ENCODE measurements at places on chromosomes 4 and X. TPM values are rescaled to one million over a fixed set of nuclear protein-coding genes. Genes with fewer than 3 reads are reported as not detected.

DNA sequence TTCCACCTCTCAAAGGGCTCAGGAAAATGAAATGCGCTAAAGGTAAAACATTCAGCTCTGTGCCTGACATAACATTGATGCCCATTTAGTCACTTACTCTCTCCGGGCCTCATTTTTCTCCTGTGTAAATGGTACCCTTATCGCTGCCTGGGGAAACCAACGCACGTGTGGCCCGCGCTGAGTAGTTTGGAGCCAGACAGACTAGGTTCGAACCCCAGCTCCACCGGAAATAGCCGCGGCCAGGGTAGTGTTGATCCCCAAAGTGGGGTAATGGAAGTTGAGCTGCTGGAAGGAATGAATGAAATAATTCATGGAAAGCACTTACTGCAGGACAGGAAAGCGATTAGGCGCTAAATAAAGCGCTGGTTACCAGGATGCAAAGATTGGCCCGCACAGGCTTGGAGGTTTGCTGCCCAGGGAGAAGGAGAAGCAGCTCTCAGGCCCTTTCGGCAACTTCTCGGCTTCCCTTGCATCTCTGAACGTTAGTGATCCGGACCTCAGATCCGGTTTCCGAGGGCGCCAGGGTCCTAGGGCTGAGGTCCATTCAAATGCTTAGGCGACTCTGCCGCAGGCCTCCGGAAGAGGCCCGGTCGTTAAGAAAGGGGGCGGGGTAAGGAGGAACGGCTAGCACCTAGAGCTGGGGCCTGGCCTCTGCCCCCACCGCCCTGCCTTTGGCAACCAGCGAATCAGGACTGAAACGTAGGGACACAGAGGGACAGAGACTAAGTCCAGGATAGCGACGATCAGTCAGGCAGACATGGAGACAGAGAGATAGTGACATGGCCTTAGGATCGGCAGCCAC lies 13.3 kb downstream of the NKX3-2 start:
- DNase-seq = no peak

DNA sequence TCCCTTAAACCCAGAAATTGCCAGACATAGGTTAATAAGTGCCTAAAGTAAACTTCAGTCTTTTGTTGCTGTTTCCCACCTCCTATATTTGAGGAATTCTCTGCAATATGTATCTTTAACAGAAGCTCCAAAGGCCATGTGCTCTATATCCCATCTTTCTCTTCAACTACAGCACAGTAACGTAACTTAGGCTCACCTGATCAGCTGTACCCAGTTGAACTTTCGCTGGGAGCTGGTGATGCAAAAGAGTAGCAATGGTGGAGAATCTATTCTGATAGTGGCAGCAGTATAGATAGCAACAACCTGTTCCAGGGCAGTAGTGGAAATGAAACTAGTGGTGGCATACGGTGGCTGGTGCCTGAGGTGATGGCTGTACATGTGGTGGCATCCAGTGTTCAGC lies 33.2 kb upstream of the YTHDC1 start:
- no peak for DNase-seq

GRCh38 chr4:141580523-141580922 lies 55.9 kb upstream of the IL15 start:
- no peak for DNase-seq

DNA sequence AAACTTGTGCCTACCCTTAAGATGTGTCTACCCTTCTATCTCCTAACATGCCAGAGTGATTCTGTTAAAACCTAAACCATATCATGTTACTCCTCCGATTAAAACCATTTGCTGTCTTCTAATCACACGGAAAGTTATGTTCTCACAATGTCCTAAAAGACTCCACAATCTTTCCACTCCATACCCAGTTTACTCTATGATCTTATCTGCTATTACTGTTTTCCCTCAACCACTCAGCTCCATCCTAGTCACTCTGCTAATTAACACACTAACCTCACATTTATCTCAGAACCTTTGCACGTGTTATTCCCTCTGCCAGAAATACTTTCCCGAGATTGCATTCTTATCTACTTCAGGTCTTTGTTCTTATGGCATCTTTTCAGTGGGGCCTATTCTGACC lies 47.6 kb upstream of the UPRT start:
- DNase-seq = no peak

DNA sequence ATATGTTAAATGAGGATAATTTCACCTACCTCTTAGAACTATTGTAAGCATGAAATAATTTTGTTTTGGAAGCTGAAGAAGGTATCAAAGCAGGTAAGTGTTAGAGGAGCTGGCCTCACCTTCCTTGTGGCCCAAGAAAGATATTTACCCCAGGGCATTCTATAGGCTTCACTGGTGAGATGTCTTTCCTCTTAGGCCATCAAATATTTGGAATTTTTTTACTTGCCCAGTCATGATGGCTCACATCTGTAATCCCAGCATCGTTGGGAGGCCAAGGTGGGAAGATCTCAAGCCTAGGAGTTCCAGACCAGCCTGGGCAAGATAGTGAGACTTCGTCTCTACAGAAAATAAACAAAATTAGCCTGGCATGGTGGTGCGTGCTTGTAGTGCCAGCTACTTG lies 6.1 kb upstream of the SMS start:
- no peak for DNase-seq

GRCh38 chr4:7650606-7651385 lies 216.1 kb upstream of the PSAPL1 start:
- DNase-seq = no peak

- DNase-seq = no peak
These were observed 200.0 kb downstream of the CFAP299 start for GRCh38 chr4:80535551-80535950.

DNA sequence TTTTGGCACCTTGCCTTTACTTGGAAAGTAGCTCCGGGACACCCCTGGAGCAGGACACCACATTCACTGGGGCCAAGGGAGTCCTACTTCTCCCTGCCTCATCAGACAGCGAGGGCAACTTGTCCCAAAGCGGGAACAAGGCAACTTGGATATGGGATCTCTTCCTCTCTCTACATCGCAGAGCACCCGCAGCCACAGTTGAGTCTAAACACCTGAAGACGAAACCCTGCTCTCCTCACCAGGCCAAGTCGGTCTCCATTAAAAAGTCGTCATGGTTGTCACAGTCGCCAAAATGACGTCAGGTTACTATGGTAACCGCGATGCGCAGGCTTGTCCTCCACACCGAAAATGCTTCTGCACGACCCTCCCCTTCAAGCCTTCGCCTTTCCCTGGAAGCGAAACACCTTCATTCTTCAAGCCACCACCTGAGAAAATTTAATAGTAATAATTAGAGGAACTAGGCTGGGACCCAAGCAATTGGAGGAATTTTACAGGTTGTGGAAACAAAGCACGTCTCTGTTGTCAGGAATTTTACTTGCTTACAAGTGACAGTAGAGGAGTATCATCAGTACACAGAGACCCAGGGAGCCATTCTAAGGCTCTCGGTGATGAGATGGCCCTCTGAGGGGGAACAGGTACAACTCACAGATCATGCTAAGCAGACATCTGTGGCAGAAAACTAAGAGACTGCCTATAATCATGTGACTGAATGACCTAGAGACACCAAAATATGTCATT lies 30.5 kb upstream of the TCEAL4 start:
- peak; percentile 32 for DNase-seq

DNA sequence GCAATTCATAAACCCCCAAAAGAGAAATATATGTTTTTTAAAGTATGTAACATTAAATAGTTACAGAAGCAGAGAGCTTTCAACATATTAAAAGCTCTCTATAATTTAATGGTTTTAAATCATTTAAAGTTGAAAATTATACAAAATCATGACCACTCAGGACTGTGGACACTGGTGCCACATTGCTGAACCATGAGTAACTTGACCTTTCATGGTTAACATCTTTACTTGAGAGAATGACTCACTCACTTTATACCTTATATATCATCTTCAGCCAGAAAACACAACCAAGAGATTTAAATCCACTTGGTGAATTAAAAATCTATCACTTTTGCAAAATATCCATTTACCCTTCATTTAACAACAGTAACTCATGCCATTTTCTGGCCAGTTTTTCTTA lies 584.3 kb upstream of the SMIM31 start:
- DNase-seq = no peak

DNA sequence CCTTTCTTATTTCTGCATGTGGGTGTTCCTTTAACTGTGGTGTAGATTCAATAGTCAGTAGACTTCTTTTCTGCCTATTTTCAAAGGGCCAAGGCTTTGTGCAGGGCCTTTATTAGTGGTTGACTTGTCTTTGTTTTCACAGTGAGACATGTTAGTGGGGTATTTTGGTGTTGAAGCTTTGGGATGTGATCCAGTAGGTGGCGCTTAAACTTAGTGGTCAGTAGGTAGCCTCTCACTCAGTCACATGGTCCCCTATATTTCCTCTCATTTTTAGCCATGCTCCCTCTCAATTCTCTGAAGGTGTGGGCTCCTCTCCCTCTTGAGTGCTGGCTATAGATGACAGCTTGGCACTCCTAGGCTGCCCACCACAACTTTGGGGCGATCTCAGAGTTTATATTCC lies 23.4 kb upstream of the SLC10A7 start:
- DNase-seq = no peak

- DNase-seq = no peak
These were observed 36.7 kb downstream of the AGA start for GRCh38 chr4:177405508-177405907.

DNA sequence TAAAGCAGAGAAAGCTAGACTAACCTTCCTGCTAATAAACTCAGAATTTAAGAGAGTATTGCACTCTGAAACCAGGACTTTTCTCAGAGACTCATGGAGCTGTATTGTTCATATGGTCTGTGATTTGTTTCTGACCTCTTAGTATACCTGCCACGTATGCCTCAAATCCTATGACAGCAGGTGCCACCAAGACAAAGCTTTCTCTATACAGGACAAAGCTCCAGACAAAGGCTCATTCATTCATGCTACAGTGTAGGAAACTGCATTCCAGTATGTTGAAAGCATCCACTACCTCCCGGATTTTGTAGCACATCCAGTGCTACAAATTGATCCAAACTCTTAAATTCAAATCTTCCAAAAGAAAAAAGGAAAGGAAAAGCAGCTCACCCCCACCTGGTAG lies 178.3 kb downstream of the CHIC2 start:
- DNase-seq = no peak

GRCh38 chr4:19301527-19301926 lies 950.2 kb upstream of the SLIT2 start:
- no peak for DNase-seq

GRCh38 chr4:184375027-184375426 lies 99.3 kb downstream of the IRF2 start:
- no peak for DNase-seq

DNA sequence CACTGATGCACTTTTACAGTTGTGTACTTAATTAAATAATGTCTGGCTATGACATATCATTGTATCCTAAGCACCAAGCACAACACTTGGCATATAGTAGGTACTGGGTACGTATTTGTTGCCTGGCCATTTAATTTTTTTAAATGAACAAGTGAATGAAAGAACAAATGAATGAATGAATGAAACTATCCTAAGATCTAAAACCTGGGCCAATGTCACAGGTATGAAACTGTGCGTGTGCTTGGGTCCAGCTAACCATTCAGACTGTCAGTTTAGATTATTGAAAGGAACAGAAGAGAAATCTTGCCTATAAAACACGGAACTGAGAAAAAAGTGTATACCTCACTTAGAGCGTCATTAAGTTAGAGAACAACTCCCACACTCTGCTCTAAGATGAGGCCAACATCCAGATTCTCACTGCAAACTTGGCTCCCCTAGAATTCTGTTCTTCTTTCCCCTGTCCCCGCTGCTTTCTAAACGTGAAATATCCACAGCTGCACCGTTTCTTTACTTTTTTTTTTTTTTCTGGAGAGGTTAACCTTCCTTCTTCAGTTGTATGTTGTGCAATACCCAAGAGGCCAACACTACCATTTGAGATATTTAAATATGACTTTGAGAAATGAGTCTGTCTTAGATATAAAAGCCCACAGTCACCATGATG lies 17.3 kb upstream of the SEL1L3 start:
- DNase-seq = no peak

DNA sequence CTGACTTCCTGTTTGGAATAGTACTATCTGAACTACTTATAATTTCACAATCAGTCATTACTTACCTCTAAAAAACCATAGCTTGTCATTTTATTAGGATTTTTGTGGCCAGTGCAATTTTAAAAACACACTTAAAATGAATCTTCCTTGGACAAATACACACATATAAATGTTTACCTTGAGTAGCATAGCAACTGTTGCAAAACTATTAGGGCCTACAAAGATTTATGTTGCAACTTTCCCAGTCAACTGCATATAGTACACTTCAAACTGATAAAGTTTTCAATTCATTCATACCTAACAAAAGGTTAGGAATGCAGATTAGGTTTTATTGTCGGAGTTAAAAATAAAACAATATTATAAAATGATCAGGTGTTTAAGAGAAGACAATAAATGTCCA lies 193.0 kb downstream of the PDGFC start:
- DNase-seq = no peak

DNA sequence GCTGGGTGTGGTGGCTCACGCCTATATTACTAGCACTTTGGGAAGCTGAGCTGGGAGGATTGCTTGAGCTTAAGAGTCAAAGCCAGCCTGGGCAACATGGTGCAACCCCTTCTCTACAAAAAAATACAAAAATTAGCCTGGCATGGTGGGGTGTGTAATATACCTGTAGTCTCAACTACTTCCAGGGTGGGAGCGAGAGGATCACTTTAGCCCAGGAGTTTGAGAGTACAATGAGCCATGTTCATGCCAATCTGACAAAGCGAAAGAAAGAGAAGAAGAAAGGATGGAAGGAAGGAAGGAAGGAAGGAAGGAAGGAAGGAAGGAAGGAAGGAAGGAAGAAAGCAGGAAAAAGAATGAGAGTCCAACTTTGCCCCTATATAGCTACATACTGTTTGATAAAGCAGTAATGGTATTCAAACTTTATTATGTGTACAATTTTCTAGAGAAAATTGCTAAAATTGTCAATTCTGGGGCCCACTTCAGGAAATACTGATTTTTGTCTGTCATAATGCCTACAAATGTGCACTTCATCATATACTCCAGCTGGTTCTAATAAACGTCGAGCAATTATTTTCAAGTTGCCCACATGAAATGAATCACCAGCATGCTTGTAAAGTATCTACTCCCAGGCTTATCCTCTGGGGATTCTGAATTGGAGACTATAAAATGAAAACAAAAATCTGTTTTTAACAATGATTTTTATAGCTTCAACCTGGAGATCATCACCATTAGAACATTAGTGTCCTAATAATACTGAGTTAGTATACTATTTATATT lies 132.3 kb downstream of the NDST4 start:
- DNase-seq = no peak

DNA sequence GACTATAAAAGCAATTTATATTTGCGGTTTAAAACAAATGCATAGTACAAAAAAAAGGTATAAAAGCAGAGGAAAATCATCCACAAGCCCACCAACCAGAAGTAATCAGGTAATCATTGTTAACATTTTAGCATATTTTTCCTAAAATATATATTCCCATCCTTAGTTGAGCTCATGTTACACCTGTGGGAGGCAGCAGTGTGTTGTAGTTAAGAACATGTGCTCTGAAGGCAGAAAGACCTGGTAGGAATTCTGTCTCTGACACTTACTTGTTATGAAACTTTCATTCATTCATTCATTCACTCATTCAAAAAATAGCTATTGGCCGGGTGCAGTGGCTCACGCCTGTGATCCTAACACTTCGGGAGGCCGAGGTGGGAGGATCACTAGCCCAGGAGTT lies 15.4 kb upstream of the CDKL5 start:
- DNase-seq = no peak

- no peak for DNase-seq
These were observed 143.1 kb downstream of the ARSF start for GRCh38 chrX:3184176-3184930.

Gene PAGE5
- total RNA-seq = 0.67 TPM

Gene STATH
- not detected for total RNA-seq

Gene LPAR4
- total RNA-seq = 0.11 TPM

Gene EGF
- total RNA-seq = not detected

Gene SHROOM3
- 0.55 TPM for total RNA-seq

Data from activated B cell treated with CpG ODN at 0.5 μM for 24 hours (primary cell).